ENCODE measurements at places on chromosomes 13 and 19. TPM values are rescaled to one million over a fixed set of nuclear protein-coding genes. Genes with fewer than 3 reads are reported as not detected.

- no peak for DNase-seq
Observed at GRCh38 chr19:21910318-21910717, 74.3 kb upstream of the ZNF43 start.

- DNase-seq, result peak; percentile 95
Observed at GRCh38 chr19:49362048-49362928, at the start of gene TEAD2. Gene TEAD2, minus strand, starts transcription at chr19:49362416. Its CDS starts 2,341 bp downstream, at chr19:49360075.

ZNF302 gene
- total RNA-seq, result 21.4 TPM

- no peak for DNase-seq
Observed at GRCh38 chr13:61648547-61648946, 232.9 kb upstream of the PCDH20 start.

DNA sequence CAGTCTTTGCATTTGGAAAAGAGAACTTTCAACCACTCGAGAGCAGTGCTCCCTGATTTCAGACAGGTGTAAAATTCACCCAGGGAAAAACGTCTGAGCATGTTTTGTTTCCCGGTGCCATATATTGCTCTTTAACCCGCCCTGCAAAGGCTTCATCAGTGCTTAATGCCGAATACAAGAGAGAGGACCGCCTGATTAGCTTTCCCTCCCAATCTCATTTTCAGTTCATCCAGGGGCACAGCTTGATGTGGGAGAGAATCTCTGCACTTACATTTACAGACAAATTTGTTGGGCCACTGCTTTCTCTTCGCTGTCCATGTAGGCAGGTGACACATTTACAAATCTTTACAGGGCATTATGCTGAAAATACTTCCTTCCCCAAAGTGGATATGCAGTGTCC is 499.1 kb downstream of the LIG4 start:
- DNase-seq, result no peak

GRCh38 chr19:7366701-7367420 is 18.1 kb downstream of the ARHGEF18 start:
- DNase-seq, result no peak

GRCh38 chr19:40604647-40605215 is 3.6 kb downstream of the LTBP4 start:
- DNase-seq, result peak; percentile 92

DNA sequence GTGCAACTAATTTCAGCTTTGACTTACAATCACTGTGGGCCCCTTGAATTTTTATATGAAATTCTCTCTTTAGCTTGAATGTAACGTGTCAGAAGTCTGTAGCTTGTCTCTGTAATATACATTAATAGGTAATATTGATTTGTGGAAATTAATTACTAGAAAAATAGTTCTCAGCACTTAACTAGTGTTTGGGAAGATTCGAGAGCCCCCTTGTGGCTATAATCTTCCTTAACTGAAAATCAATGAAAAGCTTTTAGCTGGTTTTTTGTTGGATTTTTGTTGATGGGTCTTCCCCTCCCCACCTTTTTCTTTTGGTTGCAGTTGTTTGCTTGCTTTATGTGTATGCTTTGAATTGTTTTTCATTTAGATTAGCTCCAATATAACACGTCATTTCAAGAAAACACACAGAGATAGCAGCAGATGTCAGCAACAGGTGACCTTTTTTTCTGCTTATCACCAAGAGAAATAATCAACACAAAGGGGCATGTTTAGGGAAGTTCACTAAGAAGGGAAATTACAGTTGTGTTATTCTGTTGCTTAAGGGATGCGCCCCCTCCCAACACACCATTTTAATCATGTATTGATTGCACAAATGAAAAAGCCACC is 176.8 kb downstream of the OXGR1 start:
- DNase-seq, result no peak

PTGIR gene
- total RNA-seq, result 3.6 TPM

DNA sequence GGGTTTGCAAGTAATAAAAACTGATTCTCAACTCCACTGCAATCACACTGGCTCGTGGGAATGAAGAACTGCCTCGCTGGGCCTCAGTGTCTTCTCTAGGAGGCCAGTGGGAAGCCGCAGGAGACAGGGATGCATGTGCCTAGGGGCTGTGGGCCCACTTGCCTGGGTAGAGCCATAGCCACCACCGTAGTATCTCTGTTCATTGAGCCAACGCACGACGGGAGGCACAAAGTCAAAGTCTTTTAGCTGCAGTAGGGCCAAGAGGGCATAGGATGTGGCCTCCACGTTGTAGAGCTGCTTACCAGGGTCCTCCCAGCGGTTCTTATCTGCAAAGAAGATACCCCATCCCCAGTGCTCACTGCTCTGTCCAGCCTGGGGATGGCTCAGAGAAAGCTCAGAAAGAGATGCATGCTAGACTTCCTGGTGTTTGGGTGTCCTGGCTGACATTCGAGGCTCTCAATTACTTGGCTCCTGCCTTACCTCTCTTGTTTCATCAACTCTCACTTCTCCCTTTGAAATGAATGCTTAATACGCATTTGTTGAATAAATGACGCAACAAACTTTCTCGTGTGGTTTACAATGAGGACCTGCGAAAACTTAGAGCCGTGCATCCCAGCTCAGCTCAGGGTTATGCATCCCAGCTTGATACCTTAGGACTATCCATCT is 16.1 kb upstream of the TNFSF14 start:
- no peak for DNase-seq

GRCh38 chr13:87393358-87393757 is 277.8 kb upstream of the SLITRK5 start:
- no peak for DNase-seq

- DNase-seq, result no peak
Observed at GRCh38 chr13:81139987-81140386, 799.1 kb upstream of the SPRY2 start.

CEACAM16 gene
- total RNA-seq, result not detected

- no peak for DNase-seq
Observed at GRCh38 chr13:99425485-99426341, 75.6 kb upstream of the TM9SF2 start.

DNA sequence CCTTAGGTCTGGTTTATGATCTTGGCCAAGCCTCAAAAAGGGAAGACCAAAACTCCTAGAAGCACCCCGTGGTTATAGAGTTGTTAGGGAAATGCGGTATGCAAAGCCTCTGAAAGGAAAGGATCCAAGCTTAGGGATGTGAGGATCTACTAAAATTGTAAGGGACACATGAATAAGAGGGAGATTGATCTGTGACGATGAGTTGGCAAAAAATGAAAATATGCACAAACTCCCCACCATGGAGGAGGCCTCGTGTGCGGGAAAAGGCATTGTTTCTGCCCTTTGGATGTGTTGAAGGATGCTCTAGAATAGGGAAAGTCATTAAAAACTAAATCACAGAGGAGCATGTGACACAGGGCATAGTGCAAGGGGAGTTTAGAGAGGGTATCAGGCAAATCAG is 88.7 kb upstream of the UBL3 start:
- DNase-seq, result no peak

ZNF470 gene
- total RNA-seq, result 1.3 TPM

ATP8A2 gene
- 0.23 TPM for total RNA-seq

DNA sequence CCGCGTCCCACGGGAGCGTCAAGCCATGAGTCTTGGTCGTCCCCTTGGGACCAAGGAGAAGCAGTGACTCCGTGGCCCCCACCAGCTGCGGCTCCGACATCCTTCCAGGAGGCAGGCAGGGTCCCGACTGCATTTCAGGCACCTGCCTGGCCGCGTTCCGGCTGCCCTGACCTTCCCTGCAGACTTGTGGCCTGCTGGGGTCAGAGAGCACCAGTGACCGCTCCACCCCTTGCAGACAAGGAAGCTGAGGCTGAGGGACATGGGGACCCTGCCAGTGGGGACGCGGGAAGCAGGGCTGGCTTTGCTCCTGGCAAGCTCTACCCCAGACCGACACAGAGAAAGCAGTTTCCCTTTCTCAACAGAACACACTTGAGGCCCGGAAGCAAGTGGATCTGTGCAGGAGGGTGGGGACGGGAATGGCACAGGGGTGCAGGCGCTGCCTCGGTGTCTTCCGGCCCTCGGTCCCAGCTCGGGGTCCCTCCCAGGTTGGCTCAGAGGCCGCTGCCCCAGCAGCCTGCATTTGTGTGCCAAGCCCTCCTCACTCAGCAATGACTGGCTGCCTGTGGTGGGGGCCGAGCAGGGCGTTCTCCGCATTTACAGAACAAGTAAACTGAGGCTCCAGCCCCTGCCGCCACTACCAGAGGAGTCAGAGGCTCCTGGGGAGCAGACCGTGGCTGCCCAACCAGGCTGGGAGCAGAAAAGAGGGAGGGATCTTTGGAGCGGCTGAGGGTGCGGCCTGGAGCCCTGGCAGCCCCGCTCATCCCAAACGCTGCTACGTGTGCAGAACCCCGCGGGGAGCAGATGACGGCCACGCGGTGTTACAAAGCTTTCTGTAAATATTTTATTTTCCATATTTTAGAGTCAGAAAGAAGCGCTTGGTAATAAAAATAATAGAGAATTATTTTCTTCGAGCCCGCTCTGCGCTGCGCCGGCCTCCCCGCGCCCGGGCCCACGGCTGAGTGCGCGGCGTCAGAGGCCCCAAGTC is 43.9 kb downstream of the GAS6 start:
- DNase-seq, result no peak

UNC13A gene
- not detected for total RNA-seq

- no peak for DNase-seq
Observed at GRCh38 chr13:51576754-51577153, 7.5 kb upstream of the WDFY2 start.

GRCh38 chr19:19552798-19553197 is 14.7 kb downstream of the CILP2 start:
- DNase-seq, result no peak

GRCh38 chr19:20660473-20661140 is 764 bp downstream of the ZNF626 start:
- DNase-seq, result no peak

ITGBL1 gene
- total RNA-seq, result 10.0 TPM

GRCh38 chr13:90420683-90421082 is 926.8 kb upstream of the MIR17HG start:
- no peak for DNase-seq

- DNase-seq, result no peak
Observed at GRCh38 chr13:98541701-98542203, 35.2 kb downstream of the STK24 start.

DNA sequence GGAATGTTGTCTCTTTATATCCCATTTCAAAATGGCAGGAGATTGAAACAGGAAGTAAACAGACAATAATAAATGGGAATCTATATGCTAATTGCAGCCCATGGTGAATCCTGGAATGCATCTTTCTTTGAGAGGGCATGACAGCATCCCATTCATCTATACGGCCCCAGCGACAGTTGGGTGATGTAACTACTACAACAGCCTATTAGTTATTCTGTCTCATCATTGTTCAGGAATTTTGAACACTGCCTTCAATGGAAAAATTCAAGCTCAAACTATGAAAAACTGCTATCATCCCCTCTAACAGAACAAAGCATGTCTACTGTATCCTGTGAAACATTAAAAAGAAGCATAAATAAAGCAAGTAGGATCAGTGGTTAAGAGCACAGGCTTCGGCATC is 262.1 kb downstream of the DCT start:
- DNase-seq, result no peak

DNA sequence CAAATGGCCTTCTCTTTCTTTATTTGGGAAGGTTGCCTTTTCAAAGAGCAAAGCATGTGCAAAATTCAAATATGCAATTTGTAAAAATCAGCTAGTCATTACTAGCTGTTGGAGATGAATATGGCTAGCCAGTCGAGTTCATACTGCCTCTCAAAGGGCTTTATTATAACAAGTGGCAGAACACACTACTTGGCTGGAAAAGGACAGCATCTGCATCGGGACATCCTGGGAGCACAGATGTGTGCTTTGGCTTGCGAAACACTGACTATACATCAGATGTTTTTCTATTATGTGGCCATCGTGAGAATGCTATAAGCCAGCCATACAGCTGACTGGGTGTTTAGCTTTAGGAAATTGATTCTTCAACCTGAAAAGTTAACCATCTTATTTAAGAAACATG is 424.2 kb downstream of the KCTD12 start:
- no peak for DNase-seq

PRR12 gene
- 19.6 TPM for total RNA-seq

SPC24 gene
- total RNA-seq, result 8.5 TPM

- DNase-seq, result no peak
Observed at GRCh38 chr19:55623561-55623960, 805 bp downstream of the ZNF784 start.

GRCh38 chr19:55712804-55713631 is 25.2 kb downstream of the NLRP9 start:
- no peak for DNase-seq

ZNF625 gene
- 4.5 TPM for total RNA-seq

- DNase-seq, result no peak
Observed at GRCh38 chr13:90956031-90956430, 391.5 kb upstream of the MIR17HG start.

GNA15 gene
- 76.5 TPM for total RNA-seq

GPR32 gene
- not detected for total RNA-seq

SIGLECL1 gene
- not detected for total RNA-seq

- no peak for DNase-seq
Observed at GRCh38 chr19:49590971-49591730, at the start of gene PRR12. Gene PRR12, plus strand, starts transcription at chr19:49591182. Its CDS starts 473 bp downstream, at chr19:49591655.

DNA sequence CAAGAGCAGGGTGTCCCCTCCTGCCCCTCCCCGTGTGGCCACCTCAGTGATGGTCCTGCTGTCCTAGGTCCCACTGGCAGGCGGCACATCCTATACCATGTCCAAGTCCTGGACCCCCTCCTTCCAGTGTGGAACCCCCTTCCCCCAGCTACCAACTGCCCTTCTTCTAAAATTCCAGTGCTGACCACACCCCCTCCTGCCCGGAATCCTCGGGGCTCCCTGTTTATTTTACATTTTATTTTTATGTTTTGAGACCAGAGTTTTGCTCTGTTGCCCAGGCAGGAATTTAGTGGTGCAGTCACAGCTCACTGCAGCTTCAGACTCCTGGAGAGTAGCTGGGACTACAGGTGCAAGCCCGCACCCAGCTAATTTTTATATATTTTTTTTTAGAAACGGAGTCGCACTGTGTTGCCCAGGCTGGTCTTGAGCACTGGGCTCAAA is 945 bp upstream of the CPAMD8 start:
- no peak for DNase-seq
